ENCODE measurements at places on chromosomes 3 and 15. TPM values are rescaled to one million over a fixed set of nuclear protein-coding genes. Genes with fewer than 3 reads are reported as not detected.

- no peak for DNase-seq
Observed at GRCh38 chr3:127805026-127805753, 17.1 kb downstream of the MGLL start.

GRCh38 chr3:40186508-40186907, 123.0 kb upstream of the EIF1B start:
- no peak for DNase-seq

GRCh38 chr3:34463414-34463813, 665.0 kb downstream of the PDCD6IP start:
- no peak for DNase-seq

DNA sequence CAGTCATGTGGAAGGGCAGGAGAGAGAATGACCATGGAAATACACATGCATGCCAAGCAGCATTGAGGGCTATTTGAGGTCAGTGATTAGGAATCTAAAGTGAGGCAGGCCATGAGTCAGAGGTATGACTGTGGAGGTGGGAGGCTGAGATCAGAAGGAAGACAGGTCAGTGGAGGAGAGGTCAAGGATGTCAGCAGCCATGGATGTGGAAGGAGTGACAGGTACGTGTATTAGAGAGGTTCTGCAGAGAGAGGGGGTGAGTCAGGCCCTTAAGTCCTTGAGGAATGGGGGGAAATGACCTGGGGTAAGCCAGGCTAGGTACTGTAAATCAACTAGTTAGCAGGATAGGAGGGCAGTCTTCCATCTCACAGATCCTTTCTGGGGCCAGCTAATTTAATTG, 166.6 kb downstream of the ANO10 start:
- no peak for DNase-seq

DNA sequence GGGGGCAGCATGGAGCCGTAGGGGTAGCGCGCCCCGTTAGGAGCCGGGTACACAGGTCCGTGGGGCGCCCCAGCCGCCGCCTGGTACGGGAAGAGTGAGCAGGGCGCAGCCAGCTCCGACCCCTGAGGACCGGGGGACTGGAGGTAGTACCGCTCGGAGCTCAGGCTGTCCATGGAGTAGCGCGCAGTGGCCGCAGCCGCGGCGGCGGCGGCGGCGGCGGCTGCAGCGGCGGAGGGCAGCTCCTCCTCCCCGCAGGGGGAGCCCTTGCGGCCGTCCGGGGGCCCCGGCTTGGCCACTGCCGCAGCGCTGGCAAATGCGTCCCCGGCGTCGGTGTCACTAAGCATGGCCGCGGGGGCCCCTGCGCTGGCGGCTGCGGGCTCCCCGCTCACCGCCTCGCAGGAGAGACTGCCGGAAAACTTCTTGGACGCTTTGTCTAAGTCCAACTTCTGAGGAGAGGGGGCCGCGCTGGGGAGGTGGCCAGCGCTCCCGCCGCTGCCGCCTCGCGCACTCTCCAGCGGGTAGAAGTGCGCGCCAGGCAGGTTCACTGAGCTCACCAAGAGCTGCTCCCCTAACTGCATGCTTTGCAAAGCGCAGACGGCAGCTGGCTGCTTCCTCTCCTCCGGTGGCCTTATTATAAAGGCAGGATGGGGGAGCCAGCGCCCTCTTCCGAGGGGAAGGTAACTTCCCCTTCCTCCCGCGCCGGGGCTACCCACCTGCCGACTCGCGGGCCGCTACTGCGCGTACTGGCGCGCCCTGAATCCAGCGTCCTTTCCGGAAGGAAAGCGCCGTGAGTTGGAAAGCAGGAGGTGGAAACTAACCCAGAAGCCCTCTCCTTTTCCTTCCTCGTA, at the start of gene EOMES:
EOMES (minus strand) TSS at position 607 of the 848 bp plus-strand sequence; CDS start at position 578, 29 bp downstream.
- no peak for DNase-seq

- no peak for DNase-seq
Observed at GRCh38 chr3:29346828-29347227, 66.0 kb downstream of the RBMS3 start.

DNA sequence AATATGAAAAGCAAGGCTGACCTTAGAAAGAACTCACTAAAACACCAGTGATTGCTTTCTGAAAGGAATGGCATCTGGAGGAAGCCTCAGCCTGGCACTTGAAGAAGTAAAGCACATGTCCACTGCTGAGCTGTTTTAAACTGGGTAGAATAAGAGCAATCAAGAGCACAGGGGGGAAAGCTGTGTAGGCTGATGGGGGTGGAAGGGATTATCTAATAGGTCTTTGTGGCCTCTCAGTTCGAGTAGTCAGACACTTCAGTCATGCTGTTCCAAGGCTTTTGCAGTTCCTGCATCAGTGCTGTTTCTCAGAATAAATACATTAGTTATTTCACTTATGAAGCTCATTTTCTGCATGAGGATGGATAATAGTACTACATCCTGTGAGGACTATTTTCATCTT, 22.6 kb downstream of the CCDC191 start:
- no peak for DNase-seq

- no peak for DNase-seq
Observed at GRCh38 chr3:30554317-30554690, 52.1 kb upstream of the TGFBR2 start.

DNA sequence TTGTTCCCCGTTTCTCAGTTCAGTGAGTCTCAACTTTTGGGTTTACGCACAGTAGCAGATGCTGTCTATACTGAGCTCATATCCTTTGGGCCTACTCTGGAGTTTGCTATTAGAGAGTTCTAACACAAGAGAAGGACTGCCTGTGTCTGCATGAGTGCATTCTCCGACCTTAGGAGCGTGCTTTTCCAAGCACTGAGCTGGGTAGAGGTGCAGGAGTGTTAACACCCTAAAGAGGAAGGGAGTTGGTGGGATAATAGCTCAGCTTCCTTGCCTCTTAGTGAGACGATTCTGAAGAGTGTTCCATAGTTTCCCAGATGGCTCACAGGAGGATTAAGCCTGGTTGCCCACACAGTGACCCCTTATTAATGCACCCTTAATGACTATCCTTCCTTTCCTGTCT, 6.9 kb upstream of the OXSR1 start:
- no peak for DNase-seq

GRCh38 chr3:54713455-54713854, 214.4 kb downstream of the LRTM1 start:
- no peak for DNase-seq

DNA sequence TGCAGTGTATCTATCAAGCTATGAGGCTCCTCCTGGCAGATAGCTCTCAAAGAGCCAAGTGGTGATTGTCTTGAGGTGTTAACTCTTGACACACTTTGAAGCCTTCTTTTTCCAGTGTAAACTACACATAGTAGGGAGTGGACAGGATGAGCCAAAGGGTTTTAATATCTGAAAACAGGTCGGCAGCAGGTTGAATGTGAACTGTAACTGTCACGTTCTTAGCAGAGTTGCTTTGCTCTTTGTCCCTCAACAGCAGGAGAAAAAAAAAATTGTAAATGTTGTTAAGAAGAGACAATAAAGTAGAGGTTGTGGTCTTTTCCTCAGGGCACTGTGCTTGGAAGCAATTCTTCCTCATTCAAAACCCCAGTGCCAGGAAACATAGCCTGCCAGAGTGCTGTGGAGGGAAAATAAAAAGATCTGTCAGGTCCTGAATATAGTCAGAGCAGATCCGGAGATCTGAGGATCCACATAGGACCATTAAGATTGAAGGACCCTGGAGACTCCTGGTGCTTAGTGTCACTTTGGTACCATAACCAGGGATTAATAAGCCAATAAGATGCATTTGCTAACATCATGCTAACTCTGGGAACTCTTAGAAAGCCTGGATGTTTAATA, 229.7 kb downstream of the NAALADL2 start:
- DNase-seq = no peak

- DNase-seq = no peak
Observed at GRCh38 chr15:77985031-77985930, 92.2 kb downstream of the TBC1D2B start.

GRCh38 chr15:41921639-41922038, 27.8 kb upstream of the SPTBN5 start:
- no peak for DNase-seq

- no peak for DNase-seq
Observed at GRCh38 chr3:41966206-41966605, 4.3 kb upstream of the ULK4 start.

DNA sequence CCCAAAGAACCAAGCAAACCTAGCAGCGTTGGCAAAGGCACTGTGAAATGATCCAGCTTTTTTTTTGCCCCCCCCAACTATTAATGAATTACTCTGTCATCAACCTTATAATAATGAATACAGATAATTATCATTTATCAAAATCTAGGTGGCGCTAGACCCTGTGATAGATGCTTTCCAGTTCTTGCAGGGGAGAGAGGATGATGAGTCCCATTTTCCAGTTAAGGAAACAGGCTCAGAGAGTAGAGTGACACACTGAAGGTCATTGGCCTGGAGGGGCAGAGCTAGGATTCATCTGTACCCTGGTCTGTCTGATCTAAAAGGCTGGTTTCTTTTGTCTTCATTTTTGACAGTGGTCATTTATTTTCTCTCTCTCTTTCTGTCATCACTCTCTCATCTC, 5.0 kb downstream of the ACOX2 start:
- DNase-seq = no peak

DNA sequence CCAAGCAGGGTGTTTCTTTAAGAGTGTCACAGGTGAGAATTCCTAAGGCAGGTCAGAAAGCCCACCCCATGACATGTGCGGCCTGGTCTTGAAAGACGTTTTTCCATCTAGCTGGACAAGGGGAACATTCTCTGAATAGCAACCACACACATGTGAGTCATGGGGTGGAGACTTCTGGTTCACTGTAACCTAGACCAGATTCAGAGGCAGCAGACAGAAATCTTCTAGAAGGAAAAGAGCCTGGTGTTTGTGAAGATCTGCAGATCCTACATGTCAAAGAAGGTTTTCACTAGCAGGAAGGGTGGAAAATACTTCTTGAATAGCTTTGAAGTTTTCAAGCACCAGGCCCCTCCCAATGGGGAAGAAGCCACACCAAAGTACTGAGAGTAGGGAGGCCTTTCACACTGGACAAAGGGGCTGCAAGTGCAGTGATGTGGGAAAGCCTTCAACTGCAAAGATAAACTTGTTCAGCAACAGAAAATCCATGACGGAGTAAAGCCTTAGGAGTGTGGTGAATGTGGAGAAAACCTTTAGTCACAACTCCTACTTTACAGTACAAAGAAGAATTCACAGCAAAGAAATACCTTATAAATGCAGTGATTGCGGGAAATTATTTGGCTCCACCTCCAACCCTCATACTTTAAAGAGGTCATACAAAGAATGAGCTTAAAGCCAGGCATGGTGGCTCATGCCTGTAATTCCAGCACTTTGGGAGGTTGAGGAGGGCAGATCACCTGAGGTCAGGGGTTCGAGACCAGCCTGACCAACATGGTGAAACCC, 17.6 kb downstream of the ADAM10 start:
- peak; percentile 91 for DNase-seq

GRCh38 chr3:179526989-179527391, 35.7 kb upstream of the ACTL6A start:
- DNase-seq = peak; percentile 14

DNA sequence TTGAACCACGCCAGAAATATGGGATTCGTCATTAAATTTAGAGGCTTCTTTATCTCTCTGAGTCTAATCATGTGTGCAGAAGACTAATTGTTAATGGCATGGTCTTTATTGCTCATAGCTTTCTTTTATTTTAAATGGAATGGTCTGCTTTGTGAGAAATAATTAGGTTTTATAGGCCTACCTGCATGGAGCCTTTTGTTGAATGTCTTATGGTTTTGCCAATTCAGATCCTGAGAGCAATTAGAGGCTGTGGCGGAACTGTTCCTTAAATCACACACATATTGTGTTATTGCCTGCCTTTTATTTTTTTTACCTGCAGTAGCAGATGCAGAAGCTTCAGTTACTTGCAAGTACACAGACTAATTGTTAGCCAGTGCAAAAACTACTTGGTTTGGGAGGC, 306.2 kb downstream of the NLGN1 start:
- no peak for DNase-seq

GRCh38 chr15:67406257-67406861, 114.6 kb upstream of the C15orf61 start:
- DNase-seq = no peak

DNA sequence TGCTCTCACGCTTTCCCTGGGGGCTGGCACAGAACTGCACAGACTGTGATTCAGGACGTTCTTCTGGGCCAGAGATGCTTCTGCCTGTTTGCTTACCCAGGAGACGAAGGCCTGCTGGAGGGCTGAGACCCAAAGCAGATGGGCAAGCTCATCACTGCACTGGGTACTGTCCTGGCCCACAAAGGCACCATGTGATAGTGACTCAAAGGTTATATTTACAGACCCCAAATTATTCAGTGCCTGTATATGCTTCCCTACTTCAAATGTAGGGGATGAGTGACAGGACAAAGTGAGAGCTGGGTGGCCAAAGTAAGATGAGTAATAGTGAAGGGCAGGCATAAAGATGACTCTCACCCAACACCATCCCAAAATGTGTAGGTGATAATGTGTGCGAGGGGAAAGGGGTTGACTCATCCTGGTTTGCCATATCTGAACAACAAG, 127.4 kb downstream of the WDR76 start:
- no peak for DNase-seq

DNA sequence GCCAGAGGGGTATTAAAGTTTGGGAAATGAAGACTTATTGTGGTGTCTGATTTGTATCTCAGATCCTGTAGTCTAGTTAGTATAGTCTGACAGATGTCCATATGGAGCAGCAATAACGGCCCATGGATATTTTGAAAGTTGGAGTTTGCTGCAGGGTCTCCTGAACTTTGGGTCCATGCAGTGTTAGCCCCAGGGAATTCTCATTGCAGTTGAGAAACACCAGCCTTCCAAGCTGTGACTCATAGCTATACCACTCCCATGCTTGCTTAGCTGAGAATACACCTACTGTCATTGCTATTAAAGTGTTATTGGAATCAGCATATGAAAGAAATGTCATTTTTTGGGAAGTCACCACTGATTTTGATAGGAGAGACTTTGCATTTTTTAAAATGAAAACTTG, 29.2 kb downstream of the TMOD2 start:
- DNase-seq = no peak

- DNase-seq = no peak
Observed at GRCh38 chr15:99692825-99693224, 40.4 kb downstream of the LYSMD4 start.

GRCh38 chr3:195823280-195823679, 11.6 kb upstream of the MUC4 start:
- DNase-seq = no peak

GRCh38 chr3:195058336-195059005, 212.5 kb downstream of the XXYLT1 start:
- no peak for DNase-seq

Gene COL6A5
- not detected for total RNA-seq

Gene SLC38A3
- total RNA-seq = not detected

Gene KBTBD12
- not detected for total RNA-seq

Gene RNF111
- 12.7 TPM for total RNA-seq

Gene TMC3
- total RNA-seq = not detected

Gene SPATA12
- 0.05 TPM for total RNA-seq

Gene GP9
- not detected for total RNA-seq

Gene PLA1A
- total RNA-seq = not detected

Gene CCDC39
- not detected for total RNA-seq

Gene TUSC2
- total RNA-seq = 69.2 TPM

Gene DCUN1D1
- 13.4 TPM for total RNA-seq

Gene GOLGA6L6
- not detected for total RNA-seq

Gene IQCF5
- not detected for total RNA-seq

Gene APOD
- total RNA-seq = 0.91 TPM

Gene ADAMTS9
- not detected for total RNA-seq
